NCI-H82 (cell line): ENCODE measurements at places on chromosomes 11 and 22.

DNA sequence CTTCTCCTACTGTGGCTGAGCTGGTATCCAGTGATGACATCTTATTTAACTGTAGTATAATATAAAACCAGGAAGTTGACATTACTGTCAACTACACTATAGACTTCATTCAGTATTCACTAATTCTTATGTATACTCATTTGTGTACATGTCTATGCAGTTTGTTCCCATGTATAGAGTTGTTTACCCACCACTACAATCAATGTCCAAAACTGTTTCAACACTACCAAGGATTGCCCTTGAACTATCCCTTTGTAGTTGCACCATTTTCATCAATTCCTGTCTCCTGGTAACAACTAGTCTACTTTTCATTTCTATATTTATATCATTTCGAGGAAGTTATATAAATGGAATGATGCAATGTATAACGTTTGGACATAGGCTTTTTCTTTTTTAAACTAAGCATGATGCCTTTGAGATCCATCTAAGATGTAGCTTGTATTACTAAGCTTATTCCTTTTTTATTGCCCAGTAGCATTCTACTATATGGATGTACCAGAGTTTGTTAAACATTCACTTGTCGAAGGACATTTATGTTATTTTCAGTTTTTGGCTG lies 39.2 kb downstream of the TMEM135 start:
- no peak for DNase-seq

- no peak for DNase-seq
Observed at GRCh38 chr11:19811380-19811779, 98.7 kb downstream of the NAV2 start.

DNA sequence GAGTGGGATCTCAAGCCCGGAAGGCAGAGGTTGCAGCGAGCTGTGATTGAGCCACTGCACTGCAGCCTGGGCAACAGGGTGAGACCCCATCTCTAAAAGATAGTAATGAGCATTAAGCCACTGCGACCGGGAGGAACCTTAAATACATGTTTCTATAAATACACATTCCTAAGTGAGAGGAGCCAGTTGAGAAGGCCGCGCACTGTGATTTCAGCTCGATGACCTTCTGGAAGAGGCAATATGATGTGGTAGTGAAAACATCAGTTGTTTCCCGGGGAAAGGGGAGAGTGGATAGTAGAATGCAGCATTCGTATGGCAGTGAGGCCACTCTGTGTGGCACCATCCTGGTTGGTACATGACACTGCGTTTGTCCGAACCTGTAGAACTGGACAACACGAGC lies 18.0 kb downstream of the PTDSS2 start:
- no peak for DNase-seq

- no peak for DNase-seq
Observed at GRCh38 chr11:104690241-104690640, 208.0 kb downstream of the CASP12 start.

DNA sequence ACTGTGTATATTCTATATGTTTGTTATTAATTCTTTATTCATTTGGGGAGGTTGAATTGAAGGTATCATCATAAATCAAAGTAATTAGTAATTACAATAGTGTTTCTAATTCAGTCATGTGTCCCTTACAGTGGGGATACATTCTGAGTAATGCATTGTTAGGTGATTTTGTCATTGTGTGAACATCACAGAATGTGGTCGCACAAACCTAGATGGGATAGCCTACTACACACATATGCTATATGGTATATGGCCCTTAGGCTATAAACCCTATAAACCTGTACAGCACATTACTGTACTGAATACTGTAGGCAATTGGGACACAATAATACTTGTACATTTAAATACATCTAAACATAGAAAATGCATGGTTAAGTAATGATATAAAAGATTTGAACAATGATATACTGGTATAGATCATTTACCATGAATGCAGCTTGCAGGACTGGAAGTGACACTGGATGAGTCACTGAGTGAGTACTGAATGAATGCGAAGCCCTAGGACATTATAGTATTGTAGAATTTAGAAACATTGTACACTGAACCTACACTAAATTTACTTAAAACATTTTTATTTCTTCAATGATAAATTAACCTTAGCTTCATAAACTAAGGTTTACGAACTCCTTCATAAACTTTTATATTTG lies 936.2 kb upstream of the CHORDC1 start:
- no peak for DNase-seq

DNA sequence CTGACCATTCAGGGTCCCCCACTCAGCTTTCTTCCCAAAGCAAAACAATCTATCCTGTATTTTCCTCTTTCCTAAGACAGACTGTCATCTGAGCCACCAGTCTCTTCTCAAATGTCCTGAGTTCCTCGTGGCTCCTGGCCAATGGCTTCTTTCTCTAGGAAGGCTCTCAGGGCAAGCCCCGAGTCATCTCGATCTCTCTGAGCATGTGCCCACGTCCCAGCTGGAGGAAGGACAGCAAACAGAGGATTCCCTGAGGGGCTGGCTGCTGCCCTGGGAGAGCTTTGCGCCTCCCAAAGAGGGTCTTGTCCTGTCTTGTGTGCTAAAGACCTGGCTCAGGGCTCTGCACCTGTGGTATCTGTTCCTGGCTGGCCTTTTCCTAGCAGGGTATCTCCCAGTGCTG lies 8.3 kb downstream of the SLC37A2 start:
- DNase-seq, result no peak

GRCh38 chr22:47133061-47133969 lies 370.9 kb downstream of the TBC1D22A start:
- no peak for DNase-seq

GRCh38 chr11:94504689-94505293 lies 7.5 kb upstream of the C11orf97 start:
- DNase-seq, result peak; percentile 64

GRCh38 chr11:11449327-11449726 lies 96.3 kb upstream of the CSNK2A3 start:
- DNase-seq, result no peak

- no peak for DNase-seq
Observed at GRCh38 chr11:46838501-46838900, 7.6 kb downstream of the CKAP5 start.

GRCh38 chr22:38406617-38407016 lies 48.4 kb downstream of the KCNJ4 start:
- no peak for DNase-seq

DNA sequence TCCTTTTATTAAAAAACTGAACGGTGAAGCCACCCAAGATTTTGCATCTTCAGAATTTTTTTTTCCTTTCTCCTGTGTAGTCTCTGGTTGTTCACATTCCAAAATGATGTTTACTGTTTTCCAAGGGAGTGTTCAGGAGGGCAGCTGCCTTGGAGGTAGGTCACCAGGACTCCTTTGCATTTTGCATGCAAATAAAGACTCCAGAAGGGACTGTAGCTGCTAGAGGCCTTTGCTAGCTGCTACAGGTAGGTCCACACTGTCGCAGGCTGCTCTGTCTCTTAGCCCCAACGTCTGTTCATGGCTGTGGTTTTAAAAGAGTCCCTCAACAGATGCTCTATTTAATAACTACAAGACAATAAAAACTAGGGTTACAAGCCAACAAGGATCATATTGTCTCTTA lies 11.4 kb downstream of the CTSC start:
- no peak for DNase-seq
